ENCODE measurements at places on chromosomes 2 and 18.

GRCh38 chr2:65789923-65790675, 357.7 kb upstream of the SPRED2 start:
- no peak for DNase-seq

- DNase-seq, result no peak
Measured at GRCh38 chr2:221380062-221380461, 192.0 kb downstream of the EPHA4 start.

DNA sequence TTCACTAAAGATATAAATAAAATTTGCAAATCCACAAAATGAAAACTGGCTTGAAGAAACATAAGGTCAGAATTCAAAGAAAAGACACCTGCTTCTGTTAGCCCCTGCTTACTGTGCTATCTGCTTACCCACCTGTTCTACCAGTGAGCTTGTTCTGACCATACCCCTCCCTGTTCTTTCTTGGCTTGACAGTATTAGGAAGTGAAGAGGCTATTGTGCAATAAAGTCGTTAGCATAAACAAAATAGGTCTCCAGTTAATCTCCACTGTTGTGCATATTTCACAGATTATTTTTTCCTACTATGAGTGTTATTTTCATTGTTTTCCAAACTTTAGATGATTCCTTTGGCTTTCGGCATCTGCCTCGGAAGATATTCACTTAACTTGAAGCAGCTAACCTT, 322.1 kb downstream of the CCDC85A start:
- DNase-seq, result no peak

GRCh38 chr18:41789001-41789400, 166.0 kb upstream of the PIK3C3 start:
- DNase-seq, result no peak

DNA sequence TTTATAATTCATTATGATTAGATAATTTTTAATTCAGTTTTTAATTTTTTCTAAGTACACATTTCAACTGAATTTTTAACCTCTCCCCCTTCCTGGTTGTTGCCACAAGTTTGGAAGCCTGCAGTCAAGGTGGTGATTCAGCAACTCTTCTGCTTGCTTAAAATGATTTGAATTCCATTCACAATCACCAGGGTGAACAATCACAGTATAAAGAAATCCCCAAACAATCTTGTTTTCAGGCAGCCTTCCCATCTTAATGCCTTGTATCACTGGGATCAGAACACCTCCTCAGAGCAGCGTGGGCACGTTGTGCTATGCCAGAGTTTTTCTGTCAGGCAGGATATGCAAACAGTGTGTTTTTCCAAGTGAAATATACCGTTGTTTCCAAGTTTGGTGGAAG, 46.7 kb upstream of the BARD1 start:
- DNase-seq, result no peak

Data from HuH-7 (cell line).